ENCODE measurements at places on chromosomes 2 and 18. TPM values are rescaled to one million over a fixed set of nuclear protein-coding genes. Genes with fewer than 3 reads are reported as not detected.

GRCh38 chr2:19559596-19560240, 201.3 kb upstream of the OSR1 start:
- no peak for DNase-seq

GRCh38 chr2:65781756-65782155, 349.4 kb upstream of the SPRED2 start:
- DNase-seq, result no peak

GRCh38 chr18:63307551-63308200, 11.9 kb downstream of the BCL2 start:
- DNase-seq, result no peak

DNA sequence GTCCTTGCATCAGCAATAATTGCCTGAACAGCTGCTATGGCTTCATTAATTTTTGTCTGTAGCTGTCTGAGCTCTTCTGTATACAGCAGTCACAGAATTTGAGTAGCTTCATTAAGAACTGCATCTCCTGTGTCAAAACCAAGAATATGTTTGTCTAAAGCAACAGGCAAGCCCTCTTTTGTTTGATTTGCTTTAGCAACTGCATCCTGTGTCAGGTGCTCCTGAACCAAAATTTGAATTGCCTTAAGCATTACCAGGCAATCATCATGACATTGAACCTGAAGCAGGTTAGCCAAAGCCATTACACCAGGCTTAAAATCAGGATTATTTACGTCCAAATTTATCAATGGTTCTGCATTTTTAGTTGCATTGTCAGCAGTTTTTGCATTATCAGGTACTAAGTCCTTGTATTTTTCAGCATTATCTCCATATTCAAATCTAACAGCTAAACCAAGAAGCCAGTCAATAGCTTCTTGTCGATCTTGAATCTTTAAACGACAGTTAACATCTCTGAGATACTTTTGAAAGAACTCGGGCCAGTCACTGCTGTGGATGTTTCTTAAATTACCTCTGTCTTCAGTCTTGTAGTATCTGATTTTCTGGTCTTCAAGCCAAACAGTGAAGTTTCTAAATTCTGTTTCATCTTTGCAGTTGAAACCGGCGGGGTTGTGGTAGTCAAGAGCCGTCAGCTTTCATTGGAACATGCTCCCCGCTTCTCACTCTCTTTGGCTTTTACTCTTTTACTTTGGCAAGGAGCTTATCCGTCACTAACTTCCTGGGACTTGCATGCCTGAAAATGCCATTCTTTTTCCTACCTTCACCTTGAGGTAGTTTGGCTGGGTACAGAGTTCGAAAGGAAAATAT, 42.2 kb downstream of the MERTK start:
- DNase-seq, result no peak

DNA sequence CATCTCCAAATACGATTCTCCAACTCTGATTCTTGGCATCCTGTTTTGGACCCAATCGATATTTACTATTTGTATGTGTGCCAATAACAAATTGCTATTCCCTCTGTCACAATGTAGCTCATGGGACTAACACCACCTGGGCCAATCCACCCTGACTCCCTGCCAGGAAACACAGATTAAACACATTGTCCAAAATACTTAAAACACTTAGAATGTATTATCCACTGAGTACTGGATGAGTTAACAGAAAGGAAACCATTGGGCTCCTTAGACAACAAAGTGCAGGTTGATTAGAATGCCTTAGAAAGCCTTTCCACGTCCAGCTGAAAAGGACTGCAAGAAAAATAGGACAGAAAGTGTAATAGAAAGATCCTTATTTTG, 79.4 kb upstream of the ARHGAP28 start:
- no peak for DNase-seq

DNA sequence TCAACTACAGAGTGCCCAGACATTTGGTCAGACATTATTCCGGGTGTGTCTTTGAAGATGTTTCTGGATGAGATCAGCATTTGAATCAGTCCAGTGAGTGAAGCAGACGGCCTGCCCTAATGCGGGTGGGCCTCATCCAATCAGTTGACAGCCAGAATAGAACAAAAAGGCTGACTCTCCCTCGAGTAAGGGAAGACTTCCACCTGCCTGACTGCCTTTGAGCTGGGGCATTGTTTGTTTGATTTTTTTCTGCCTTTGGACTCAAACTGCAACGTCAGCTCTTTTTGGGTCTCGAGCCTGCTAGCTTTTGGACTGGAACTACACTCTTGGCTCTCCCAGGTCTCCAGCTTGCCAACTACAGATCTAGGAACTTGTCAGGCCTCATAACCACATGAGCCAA, 111.7 kb upstream of the AGAP1 start:
- no peak for DNase-seq

- DNase-seq, result no peak
Observed at GRCh38 chr2:217413193-217413592, 553.3 kb upstream of the TNP1 start.

Gene CSRNP3
- total RNA-seq, result not detected

Gene CIB4
- total RNA-seq, result not detected
